Upper lobe of right lung (tissue), 1 donor: ENCODE measurements at places on chromosomes 2 and 18.

DNA sequence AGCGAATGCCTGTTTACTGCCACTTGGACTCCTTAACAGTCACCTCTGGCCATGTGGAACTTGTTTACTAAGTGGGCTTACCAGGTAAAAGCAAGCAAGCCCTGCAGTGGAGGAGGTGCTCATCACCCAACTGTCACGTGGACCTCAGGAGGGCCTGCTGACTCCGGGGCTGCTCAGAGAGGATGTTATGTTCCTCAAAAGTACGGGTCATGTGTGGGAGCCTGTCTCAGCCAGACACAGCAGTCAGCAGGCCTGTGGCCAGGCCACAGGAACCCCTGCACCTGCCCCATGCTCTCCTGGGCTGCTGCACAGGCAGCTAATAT, 36.2 kb downstream of the AMER3 start:
- DNase-seq = no peak

DNA sequence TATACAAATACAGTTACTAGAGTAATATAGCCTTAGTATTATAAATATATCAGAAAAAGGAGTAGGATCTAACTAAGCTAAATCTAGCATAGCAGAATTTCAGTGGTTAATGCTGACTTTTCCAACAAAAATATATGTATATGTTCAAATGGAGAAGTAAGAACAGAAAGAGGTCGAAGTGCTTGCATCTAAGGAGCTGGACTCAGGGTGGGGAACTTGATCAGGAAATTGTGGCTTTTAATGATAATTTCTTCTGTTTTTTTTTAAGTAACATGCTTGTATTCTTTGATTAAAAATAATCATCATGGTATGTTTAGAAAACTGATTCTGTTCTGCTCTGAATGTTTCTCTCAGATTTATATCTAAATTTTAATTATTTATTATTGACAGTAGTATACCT, 327.1 kb downstream of the GALNT13 start:
- no peak for DNase-seq

GRCh38 chr2:158211502-158211901, 109.8 kb downstream of the UPP2 start:
- no peak for DNase-seq

DNA sequence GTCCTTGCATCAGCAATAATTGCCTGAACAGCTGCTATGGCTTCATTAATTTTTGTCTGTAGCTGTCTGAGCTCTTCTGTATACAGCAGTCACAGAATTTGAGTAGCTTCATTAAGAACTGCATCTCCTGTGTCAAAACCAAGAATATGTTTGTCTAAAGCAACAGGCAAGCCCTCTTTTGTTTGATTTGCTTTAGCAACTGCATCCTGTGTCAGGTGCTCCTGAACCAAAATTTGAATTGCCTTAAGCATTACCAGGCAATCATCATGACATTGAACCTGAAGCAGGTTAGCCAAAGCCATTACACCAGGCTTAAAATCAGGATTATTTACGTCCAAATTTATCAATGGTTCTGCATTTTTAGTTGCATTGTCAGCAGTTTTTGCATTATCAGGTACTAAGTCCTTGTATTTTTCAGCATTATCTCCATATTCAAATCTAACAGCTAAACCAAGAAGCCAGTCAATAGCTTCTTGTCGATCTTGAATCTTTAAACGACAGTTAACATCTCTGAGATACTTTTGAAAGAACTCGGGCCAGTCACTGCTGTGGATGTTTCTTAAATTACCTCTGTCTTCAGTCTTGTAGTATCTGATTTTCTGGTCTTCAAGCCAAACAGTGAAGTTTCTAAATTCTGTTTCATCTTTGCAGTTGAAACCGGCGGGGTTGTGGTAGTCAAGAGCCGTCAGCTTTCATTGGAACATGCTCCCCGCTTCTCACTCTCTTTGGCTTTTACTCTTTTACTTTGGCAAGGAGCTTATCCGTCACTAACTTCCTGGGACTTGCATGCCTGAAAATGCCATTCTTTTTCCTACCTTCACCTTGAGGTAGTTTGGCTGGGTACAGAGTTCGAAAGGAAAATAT, 42.2 kb downstream of the MERTK start:
- DNase-seq = no peak

DNA sequence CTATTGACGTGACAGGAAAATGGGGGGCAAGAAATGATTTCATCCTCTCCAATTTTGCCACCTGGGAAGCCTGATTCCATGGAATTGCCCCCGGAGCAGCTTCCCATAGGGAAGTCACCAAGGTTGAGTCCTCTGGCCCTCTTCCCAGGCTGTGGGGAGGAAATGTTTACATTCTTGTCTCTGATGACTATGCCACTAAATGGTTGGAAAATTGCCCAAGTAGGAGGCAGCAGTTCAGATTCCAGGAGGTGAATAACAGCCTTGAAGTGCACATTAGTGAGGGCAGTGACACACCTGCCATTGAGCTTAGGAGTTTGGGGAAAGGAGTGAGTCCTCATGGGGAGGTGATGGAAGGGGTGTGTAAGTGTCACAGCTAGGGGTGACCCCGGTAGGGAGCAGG, 449.2 kb upstream of the DCC start:
- peak; percentile 53 for DNase-seq

GRCh38 chr2:233795735-233796171, 17.6 kb downstream of the MROH2A start:
- peak; percentile 54 for DNase-seq

DNA sequence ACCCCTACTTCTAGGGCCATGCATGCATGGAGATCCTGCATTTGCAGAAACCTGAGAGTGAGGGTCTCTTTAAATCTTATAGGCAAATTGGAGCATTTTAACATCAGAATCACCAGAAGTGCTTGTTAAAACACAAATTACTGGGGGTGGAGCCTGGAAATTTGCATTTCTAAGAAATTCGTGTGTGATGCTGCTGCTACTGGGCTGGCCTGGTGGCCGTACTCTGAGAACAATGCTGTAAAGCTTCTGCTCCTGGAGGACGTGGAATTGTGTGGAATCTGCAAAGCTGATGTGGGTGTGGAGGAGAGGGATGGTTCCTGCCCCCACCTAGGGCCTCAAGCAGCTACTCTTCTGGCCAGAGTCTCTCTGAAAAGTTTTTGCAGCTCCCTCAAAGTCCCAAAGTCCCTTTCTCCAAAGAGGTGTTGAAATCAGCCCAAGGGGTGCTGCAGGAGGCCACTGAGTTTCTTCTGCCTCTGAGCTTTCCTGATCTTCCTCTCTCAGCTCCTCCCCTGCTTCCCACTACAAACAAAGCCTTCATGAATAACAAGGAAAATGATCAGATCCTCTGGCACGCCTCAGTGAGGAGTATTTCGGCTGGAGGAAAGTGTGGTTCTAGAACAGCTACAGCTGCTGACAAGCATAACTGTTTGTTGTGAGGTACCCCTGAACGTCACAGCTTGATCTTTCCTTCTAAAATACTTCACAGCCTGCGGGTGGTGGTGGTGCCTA, 508.3 kb downstream of the CNTNAP5 start:
- no peak for DNase-seq

DNA sequence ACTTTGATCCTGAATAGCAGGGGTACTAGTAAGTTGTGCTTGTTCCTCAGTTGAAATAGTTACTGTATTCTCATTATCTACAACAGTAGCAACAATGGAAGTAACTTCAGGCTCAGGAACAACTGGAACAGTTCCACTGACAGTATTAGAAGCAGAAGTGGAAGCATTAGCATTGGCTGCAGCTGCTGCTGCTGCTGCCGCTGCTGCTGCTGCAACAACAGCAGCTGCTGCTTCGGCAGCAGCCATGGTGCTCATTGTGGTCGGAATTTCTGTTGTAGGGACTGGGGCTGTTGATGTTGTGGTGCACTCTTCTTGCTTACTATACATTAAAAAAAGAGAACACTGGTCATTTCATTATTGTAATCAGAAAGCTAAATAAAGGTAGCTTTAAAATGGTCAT, 40.8 kb downstream of the PRPF40A start:
- DNase-seq = no peak

- DNase-seq = peak; percentile 82
Observed at GRCh38 chr2:219644801-219645480, 17.5 kb downstream of the SLC4A3 start.

- no peak for DNase-seq
Observed at GRCh38 chr18:36075862-36076587, 8.7 kb upstream of the RPRD1A start.

GRCh38 chr2:189082376-189082975, 97.1 kb downstream of the COL5A2 start:
- DNase-seq = no peak

GRCh38 chr2:38701542-38701941, 35.6 kb downstream of the GALM start:
- DNase-seq = no peak

DNA sequence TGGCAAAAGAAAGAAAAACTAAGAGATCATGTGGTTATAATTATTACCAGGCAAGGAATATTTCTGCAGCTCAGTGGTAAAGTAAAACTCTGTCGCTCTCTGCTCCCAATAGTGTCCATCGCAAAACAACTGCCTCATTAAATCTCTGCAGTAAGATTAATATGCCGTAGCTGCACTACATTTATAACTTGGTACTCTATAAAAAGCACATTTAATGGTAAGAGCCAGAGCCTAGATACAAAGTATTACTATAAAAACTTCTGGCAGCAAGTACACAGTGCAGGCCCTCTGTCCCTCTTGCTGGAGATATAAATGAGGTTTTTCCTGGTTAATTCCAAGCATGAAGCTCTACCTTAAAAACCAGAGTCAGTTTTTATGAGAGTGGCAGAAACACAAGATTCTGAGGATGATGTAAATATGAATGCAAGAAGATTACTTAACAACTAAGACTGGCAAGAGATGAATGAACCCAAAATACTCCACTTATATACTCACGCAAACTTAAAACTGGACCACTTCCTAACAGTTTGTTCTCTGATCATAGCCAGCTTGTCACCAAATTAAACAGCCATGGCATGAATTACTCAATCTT, 25.5 kb downstream of the ZNF521 start:
- DNase-seq = no peak

DNA sequence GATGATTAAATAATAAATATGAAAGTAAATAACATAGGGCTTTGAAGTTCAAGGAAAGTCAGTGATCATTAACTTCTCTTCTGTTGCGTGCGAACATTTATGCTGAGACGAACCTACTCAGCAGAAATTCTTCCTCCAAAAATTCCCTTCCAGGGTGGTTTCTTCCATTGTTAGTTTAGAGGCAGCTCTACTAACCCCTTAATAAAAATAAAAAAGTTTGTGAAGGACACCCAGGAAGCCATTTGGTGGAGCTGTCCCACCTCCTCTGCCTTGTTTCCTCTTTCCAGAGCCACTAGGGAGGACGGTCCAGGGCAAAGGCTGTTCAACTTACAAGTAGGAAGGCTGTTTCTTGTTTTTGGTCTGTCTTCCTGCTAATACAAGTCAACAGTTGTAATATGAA, 2.1 kb upstream of the SMAD2 start:
- DNase-seq = no peak

- DNase-seq = no peak
Observed at GRCh38 chr2:15728245-15728938, 136.7 kb downstream of the DDX1 start.
